Effector memory CD4-positive, alpha-beta T cell (primary cell): ENCODE measurements at places on chromosomes 4 and X.

GRCh38 chrX:135112096-135112729, 8.1 kb downstream of the ETDB start:
- no peak for DNase-seq

GRCh38 chr4:153937289-153937688, 148.4 kb upstream of the SFRP2 start:
- DNase-seq = no peak

DNA sequence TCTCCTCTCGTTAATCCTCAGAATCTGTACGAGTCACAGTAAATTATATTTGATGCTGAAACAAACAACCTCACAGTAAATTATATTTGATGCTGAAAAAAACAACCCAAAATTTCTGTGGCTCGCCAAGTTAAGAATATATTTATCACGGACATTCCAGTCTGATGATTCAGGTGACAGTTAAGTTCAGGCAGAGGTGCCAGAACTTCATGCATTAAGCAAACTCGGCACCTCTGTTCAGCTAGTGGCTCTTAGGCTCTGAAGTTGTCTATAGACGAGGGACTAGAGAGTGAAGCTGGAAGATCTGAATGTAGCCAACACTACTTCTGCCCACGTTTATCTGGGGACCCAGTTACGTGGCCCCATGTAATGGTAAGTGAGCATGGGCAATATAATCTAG, 132.2 kb upstream of the AGA start:
- no peak for DNase-seq

GRCh38 chrX:126177133-126177840, 11.2 kb upstream of the DCAF12L2 start:
- DNase-seq = no peak

DNA sequence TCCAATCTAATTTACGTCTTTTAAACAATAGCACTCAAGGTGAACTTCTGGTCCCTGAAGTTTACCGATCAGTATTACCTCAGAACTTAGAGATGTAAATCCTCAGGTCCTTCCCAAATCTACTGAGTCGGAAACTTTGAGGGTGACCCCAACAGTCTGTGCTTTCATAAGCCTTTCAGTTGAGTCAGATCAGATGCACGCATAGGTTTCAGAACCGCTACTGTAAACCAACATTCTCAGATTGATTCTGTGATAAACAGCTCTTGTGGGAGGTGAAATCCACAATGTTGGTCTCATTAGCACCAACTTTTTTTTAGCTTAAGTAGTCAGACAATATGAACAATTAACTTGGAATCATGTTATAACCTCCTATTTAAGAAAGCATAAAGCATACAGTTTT, 86.0 kb downstream of the WWC2 start:
- no peak for DNase-seq

DNA sequence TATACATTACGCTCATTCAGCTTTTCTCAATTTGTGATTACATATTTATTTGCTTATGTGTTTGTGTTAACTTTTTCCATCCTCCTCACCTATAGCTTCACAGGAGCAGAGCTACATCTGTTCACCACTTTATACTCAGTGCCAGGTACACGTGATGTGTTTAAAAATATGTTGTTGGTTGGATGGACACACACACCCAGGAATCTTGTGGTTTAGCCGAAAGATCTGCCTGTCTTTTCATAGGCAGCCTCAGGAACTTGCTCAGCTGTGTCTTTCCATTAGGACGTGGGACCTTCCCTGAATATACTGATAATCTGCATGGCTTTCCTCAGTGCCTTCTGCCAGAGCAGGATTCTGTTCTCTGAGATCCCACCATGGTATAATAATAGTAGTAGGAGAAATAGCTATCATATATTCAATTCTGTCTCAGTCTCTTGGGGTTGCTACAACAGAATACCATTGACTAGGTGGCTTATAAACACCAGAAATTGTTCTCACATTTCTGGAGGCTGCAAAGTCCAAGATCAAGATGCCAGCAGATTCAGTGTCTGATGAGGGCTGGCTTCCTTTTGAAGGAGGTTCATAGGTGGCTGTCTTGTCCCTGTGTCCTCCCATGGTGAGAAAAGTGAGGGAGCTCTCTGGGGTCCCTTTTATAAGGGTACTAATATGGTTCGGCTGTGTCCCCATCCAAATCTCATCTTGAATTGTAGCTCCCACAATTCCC, 50.0 kb upstream of the SOD3 start:
- no peak for DNase-seq
